Stimulated activated CD4-positive, alpha-beta T cell treated with anti-CD3 and anti-CD28 coated beads, Interleukin-4, amount 100 ng/mL, for 48 hours (primary cell): ENCODE measurements at places on chromosomes 1 and 21.

DNA sequence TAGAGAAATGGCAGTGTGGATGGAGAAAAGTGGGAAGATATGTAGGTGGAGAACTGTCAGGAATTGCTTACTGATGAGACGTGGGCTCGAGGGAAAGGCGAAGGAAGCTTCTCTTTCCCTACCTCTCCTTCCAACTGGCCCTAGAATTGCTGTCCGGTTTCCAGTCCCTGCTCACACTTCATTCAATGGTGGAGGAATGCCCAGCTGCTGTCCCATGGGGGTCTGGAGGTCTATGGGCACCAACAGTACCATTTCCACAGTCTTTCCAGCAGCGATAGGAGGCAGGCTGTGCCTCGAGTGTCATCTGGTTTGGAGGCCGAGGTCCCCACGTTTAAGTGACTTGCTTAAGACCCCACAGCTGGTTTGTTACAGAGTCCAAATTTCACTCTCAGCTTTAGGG is 31.5 kb upstream of the CD1D start:
- no peak for DNase-seq

DNA sequence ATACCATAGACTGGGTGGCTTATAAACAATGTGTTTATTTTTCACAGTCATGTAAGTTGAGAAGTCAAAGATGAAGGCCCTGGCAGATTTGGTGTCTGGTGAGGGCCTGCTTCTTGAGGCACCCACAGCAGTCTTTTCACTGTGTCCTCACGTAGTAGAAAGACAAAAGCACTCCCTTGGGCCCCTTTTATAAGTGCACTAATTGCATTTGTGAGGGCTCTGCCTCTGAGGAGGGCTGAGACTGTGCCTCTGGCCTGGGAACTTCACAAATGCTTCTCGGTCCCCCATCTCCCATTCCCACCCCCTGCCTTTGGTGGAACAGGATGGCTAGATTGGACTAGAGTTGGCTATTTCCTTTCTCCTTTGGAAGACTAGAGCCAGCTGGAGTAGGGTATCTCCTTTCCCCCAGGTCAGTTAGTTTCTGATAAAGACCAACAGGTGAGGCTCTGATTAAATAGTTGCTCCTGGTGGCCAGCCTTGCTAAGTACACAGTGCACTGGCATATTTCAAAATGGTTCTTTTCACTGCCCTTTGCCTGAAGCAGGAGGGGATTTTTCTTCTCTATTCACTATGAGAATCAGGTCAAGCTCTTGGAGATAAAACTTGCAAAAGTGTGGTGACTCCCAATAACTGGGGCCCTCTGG is 82.9 kb downstream of the PLPPR4 start:
- no peak for DNase-seq

- DNase-seq = no peak
Measured at GRCh38 chr1:40094466-40095110, 2.5 kb downstream of the PPT1 start.

DNA sequence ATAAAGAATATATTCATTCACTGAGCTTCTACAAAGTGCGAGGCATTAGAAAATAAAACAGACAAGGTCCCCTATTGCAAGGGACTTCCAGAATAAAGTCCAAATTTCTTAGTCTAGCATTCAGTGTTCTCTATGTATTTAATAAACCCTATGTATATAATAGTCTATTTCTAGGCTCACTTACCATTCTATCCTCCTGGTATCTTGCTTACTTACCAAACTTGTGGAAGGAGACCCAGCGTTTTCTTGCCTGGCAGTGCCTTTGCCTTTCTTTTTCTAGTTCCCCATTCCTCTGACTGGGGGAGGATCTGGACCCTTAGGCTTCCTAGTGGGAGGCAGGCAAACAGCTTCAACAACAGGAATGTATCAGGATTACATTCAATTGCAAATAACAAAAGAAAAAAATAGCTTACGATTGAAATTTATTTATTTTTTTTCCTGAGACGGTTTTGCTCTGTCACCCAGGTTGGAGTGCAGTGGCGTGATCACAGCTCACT is 690 bp upstream of the RNF19B start:
- DNase-seq = no peak

DNA sequence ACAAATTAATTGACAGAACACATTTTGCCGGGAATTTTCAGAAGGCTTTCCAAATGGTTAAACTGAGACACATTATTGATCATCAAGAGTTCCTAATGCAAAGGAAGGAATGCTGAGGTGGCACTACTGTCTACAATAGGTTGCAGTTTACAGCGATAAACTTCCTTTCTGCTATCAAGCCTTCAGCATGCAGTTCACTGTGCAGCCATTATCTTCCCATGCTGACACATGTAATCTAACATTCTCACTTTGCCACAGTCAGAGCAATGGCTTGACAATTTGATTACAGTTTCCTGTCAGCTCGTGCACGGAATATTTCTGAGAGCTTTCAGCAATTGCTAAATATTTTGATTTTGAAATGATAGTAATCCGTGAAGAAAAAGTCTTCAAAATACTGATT is 166.9 kb upstream of the PRMT6 start:
- no peak for DNase-seq

DNA sequence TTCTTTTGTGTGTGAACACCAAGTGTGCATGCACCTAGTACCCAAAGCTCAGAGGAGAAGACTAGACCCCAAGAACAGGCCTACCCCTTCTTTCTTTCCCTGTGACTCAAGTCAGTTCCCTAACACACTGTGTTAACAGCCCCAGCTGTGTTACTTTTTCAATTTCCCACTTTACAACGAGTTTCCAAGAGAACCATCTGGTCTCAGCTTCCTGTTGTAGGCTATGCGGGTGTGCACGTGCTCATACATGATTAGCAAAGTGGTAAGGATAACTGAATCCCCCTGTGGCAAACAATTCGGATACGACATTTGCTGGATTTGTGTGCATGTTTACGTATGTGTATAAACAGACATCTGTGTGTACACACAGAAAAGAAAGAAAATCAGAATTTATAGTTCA is 17.9 kb downstream of the IFNAR2 start:
- no peak for DNase-seq
